Activated CD8-positive, alpha-beta memory T cell treated with anti-CD3 and anti-CD28 coated beads for 4 hours (primary cell): ENCODE measurements at places on chromosomes 7 and 10.

DNA sequence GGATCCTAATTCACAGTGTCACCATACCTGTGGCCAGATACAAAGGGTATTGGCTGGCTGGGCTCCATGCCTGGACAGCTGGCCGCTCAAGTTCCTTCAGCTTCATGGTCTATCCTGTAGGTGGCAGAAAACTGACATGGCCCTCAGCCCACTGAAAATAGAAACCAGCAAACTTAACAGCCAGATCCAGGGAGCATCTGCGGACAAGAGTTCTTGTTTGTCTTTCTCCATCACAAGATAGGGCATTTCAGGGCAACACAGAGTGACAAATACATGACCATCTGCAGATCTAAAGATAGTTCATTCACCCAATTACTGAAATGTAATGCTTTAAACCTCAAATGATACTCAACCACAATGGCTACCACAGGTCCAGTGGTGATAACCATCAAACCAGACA is 2.8 kb downstream of the SEC31B start:
- DNase-seq: no peak

GRCh38 chr10:90884431-90884830 is 12.7 kb downstream of the RPP30 start:
- DNase-seq: no peak

DNA sequence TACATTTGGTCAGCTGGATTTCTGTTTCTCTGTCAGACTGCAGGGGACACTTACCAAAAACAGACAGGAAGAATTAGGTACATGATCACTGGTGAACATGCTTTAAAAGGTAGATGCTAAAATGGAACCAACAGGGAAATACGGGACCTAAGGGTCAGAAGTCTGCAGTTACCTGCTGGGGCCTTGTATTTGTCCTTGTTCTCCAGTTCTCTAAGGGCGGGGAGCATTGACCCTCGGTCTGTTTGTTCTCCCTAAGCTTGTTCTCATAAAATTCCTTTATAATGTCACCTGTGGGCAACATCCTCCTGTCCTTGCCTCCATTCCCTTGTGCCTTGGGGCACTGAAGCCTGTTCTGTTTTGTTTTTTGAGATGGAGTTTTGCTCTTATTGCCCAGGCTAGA is 29.8 kb upstream of the MSMB start:
- no peak for DNase-seq

GRCh38 chr10:13072339-13072738 is 27.6 kb upstream of the OPTN start:
- DNase-seq: no peak

GRCh38 chr10:125008689-125009638 is 67.0 kb downstream of the ZRANB1 start:
- no peak for DNase-seq

GRCh38 chr10:59803714-59804113 is 50.5 kb upstream of the MRLN start:
- no peak for DNase-seq

GRCh38 chr7:81135324-81135723 is 216.5 kb upstream of the SEMA3C start:
- no peak for DNase-seq

GRCh38 chr10:100645613-100646392 is 99.6 kb upstream of the PAX2 start:
- no peak for DNase-seq

DNA sequence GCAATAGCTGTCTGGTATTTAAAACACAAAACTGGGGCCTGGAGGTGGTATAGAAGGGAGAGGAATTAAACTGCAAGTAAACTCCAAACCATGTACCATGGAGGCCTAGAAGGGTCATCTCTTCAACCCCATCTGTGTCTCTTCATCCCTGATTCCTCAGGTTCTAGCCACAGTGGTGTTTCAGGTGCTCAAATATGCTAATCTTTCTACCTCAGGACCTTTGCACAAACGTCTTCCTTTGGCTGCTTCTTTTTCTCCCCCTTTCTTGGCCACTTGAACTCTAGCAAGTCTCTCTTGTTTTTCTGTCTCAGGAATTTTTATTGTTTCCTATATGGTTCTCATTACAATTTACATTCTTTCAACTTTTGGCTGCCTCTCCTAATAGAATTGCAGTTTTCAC is 25.6 kb upstream of the MTPN start:
- no peak for DNase-seq

GRCh38 chr7:113521468-113521867 is 397.3 kb downstream of the PPP1R3A start:
- DNase-seq: no peak

DNA sequence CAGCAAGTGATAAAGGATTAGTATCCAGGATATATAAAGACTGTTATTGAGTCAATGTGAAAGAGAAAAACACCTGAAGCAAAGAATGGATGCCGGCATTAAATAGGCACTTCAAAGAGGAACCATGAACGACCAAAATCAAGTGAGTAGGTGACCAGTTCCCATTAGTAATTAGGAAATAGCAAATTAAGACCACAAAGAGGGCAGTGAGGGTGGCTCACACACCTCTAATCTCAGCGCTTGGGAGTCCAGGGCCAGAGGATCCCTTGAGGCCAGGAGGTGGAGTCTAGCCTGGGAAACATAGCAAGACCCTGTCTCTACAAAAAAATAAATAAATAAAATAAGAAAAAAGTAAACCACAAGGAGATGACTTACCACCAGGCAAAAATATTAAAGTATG is 1.5 kb upstream of the ANTXRL start:
- DNase-seq: no peak

DNA sequence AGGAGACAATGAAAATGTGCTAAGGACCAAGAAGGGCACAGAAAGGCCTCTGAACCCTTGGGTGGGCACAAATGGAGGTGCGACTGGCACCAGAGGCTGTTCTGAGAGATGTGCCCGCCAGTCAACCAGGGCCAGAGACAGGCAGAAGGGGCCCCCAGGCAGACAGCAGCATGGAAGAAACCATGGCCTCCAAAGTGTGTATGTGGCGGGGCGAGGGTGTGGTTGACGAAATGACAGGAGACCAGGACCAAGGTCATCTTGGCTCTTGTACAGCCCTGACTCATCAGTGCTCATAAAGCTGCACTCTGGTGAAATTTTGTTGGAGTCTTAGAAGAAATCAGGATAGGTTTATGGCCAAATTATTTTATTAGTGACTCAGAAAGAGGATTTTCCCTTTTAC is 4.0 kb upstream of the MRPS24 start:
- no peak for DNase-seq
